ENCODE measurements at places on chromosomes 3 and 15.
A peak's percentile ranks its signal among the peaks of the same experiment; 100 is the strongest.

GRCh38 chr15:51290720-51291119 lies 47.7 kb downstream of the CYP19A1 start:
- no peak for DNase-seq

DNA sequence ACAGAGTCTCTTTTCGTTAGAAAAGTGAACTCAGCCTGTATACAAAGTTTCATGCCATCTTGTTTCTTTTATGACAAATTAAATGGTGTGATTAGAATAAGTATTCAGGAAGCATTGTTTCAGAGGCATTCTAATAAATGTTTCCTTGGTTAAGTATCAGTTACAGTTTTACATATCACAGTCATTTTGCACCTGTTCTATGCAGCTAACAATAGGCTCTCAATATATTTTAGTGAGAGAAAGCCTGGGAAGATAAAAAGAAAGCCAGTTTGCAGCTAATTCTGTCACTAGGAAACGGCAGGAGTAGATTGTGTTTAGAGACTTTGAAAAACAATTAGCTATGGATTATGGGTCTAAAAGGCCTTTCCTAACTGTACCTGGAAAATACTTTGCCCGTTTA lies 252.8 kb downstream of the ZIC1 start:
- no peak for DNase-seq

- DNase-seq = no peak
These were observed 37.6 kb upstream of the BNC1 start for GRCh38 chr15:83322061-83322460.

DNA sequence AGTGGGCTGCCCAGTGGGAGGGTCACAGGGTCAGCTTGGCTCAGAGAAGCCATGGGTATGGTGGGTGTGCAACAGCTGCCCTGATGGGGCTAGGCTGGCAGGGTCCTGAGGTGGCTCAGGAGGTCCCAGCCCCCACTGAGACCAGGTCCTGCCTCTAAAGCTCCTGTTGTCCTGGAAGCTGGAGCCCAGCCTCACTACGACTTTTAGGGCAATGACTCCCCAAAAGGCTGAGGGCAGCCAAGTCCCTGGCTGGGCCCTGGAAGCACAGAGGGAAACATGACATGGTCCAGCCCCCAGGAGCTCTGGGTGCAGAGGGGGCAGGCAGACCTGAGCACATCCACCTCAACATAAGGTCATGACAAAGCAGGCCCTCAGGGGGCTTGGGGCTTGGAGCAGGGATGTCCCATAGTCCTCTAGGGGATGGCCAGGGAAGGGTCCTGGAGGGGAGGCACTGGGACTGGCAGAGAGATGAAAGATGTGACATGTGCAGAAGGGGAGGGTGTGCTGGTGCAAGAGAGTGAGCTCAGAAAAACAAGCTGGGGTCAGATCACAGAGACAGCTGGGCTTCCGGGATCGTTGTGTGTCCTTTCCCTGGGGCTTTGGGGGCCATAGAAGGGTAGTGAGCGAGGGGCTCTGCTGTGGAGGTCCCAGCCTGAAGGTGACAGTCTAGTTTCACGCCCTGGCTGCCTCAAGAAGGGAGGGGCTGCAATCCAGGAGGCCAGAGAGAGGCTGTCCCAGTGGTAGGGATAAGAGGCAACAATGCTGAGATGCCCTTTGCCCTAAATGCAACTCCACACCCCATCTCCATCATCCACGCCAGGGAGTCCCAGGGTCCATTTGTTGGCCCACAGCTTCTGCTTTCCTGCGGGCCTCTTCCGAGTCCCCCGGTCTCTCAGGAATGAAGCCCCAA lies 639 bp upstream of the ITIH3 start:
- no peak for DNase-seq

DNA sequence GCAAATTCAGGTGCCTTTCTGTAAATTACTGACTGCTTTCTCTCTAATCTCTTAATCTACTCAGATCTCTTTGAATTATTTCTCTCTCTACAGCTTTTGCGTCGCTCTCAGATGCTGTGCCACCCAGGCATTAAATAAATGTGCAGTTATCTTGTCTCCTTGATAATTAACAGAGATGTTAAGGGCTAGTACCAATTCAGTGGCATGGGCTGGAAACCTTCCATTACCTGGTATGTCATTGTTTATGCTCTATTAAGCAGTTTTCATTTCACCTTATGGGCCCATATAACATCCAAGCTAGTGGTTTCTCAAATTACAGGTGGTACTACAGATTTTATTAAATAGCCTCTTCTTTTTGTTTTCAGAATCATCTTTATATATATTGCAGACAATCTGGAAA lies 66.0 kb downstream of the PEX5L start:
- DNase-seq = no peak

DNA sequence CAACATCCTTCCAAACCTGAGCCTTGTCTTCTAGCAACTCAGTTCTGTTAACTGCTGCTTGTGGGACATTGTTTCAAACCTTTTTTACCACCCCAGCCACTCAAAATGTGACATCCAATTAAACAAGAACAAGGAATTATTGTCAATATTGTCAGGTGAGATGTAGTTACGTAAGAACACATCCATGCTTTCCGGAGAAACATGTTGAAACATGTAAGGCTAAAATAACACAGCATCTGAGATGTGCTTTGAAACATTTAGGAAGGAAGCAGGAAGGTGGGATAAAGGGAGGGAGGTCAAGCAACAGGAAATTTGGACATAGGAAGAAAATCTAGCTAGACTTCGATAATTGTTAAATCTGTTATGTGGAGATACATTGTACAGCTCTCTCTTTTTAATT lies 50.9 kb upstream of the PRICKLE2 start:
- DNase-seq = no peak

DNA sequence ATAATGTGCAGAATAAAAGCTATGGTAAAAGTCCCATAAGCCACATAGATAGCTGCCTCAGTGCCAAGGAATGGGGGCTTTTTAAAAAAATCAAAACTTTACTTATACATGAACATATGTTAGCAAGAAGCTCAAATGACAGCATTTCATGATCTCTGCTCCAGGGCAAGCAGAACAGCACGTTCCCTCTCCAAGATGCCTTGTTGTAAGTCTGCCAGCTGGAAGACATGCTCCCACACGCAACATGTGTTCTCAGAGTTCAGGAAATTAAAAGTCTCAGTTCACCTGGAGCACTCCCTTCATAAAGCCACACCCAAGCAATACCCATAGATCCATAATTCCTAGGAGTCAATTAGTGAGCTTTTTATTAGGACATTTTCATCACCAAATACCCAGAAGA lies 52.2 kb downstream of the ABI3BP start:
- DNase-seq = no peak

- DNase-seq = no peak
These were observed 546.1 kb downstream of the NTRK3 start for GRCh38 chr15:87710406-87710805.

GRCh38 chr3:50246517-50246954 lies 10.5 kb downstream of the GNAI2 start:
- DNase-seq = peak; percentile 71

DNA sequence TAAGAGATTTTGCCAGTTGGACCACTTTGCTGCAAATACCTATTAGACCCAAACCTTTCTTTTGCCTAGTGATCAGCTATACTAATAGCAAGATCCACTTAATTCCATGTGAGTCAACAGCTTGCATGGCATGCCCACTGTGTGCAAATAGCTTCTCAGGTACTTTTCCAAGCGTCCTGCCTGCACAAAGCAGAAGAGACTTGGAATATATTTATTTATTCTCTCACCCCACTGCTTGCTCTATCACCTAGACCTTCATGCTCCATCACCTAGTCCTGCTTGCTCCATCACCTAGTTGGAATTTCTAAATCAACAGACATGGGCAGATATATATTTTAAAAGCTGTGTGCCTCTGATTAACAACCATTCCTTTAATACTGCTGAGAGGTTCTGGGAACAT lies 47.6 kb downstream of the MBNL1 start:
- DNase-seq = no peak

DNA sequence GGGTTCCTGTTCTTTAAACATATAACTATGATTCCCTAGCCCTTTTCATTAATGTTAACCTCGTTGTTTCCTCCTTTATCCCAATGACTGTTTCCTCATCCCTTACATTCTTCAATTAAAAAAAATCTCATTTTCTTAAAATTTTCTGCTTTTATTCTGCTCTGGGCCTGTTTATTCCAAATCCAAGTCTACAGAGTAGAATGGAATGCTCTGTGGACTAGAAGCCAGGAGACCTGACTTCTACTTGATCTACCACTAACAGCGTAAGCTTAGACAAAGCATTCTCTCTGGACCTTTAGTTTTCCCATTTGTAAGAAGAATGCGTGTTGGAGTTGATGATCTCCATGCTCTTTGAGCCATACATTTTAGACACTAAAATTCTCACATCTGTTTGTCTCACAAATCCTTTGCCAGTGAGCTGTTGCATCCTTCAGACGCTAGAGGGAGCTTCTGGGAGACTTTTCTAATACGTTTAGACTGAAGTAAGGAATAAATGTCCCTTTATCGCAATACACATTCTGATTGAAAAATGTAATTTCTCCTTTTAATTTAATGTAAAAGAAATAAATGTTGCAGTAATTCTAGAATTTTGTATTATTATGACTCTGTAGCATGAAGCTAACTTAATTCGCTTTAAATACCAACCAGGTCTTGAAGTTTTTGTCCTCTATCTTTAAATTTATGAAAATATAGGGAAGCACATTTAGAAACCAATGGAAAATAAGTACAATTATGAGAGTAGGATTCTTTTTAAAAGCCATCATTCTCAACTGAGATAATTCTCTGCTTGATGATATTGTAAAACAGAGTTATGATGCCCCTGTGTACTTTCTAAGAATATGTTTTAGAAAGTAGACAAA lies 21.7 kb upstream of the GMNC start:
- no peak for DNase-seq

DNA sequence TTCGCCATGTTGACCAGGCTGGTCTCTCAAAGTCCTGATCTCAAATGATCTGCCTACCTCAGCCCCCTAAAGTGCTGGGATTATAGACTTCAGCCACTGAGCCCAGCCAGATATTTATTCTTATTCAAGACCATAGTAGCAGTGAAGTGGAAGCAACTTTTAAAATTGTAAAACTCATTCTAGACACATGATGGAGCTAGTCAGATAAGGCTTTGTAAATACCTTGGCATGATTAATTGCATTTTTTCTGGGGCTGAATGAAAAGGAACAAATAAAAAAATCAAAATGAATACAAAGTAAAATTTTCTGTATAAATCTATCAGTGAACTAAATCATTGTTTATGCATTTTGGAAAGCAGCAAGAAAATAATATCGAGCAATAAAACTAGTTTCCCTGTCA lies 4.1 kb upstream of the MYO1E start:
- DNase-seq = no peak

GRCh38 chr3:15768421-15769255 lies 29.1 kb downstream of the ANKRD28 start:
- no peak for DNase-seq

- DNase-seq = no peak
These were observed 1.0 kb downstream of the TASOR start for GRCh38 chr3:56681984-56682461.
